ENCODE measurements at places on chromosomes 11 and 22.

GRCh38 chr11:74025467-74026166, 16.7 kb upstream of the UCP3 start:
- no peak for DNase-seq

GRCh38 chr22:19477321-19478044, 1.5 kb downstream of the UFD1 start:
- DNase-seq, result no peak

DNA sequence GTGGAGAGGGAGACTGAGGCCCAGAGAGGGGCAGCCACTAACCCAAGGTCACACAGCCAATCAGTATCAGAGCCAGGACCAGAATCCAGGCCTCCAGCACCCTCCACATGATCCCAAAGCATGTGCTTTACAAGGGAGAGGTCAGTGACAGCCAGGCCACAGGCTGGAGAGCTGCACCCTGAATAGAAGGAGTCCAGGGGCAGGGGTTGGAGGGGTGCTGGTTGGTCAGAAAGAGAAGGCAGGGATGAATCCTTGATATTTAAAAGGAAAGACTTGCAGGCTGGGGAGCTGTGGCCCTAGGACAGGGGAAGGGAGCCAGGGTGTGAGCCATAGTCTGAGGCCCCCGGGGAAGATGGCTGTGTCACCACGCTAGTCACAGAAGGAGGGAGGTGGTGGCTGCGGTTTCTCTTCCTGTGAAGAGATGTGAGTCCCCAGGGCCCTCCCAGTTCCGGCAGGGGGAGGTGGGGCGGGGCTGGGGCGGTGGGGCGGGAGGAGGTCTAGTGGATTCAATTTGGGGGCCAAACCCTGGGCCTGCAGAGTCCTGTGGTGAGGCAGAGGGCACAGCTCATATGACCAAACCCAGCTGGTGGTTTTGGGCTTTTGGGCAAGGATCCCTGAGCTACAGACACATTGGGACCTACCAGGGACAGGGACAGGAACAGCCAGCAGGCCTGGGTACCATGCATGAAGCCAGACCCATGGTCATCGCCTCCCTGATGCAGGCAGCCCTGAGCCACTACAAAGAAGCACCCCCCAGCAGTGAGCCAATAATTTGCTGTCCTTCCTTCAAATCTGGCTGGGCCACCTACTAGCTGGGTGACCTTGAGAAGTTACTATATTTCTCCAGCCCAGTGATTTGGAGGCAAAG, 14.0 kb downstream of the RAC2 start:
- DNase-seq, result peak; percentile 80

DNA sequence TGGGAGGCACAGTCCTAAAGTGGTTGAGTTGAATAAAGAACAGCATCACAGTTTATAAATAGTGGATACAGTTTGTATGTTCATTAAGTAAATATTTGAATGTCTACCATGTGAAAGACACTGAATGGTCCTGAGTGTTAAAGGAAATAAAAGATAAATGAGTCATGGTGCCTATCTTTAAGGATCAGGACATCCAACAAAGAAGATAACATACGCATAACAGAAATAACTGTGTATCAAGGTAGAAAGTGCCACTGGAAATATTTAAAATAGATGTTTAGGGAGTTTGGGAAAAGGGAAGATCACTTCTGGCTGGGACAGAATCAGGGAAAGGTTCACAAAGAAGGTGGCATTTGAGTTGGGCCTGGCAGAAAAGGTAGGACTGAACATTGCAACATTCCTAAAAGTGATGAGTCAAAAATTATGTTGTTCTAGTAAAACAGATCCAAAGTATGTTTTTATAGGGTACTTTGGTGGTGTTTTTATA, 41.5 kb downstream of the CSTPP1 start:
- DNase-seq, result no peak

DNA sequence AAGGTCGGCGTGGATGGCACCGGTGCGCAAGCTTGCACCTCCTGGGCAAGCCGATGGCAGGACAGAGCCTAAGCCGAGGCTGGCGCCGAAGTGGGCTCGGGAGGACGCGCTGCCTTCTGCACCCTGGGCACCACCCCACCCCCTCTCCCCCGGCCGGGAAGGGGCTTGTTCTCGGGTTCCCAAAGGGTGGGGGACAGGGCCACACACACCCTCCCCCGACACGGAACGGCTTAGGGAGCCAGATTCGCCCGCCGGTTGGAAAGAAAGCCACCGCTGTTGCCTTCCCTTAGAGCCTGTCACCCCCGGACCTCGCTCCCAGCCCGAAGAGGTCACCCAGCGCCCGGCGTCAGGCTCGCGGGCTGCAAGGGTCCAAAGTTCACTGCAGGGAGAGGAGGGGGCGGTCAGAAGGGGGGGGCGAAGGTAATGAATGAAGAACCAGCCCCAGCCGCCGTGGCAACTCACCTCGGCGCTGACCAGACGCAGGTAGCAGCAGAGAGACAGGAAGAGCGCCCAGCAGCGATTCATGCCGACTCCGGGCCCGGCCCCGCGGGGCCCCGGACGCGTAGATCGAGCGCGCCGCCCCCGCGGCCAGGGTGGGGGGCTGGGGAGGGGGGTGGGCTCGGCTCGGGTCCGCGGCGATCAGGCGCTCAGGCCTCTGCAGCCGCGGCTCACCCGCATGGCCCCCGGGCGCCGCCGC, 1.2 kb downstream of the PDGFB start:
- DNase-seq, result no peak

DNA sequence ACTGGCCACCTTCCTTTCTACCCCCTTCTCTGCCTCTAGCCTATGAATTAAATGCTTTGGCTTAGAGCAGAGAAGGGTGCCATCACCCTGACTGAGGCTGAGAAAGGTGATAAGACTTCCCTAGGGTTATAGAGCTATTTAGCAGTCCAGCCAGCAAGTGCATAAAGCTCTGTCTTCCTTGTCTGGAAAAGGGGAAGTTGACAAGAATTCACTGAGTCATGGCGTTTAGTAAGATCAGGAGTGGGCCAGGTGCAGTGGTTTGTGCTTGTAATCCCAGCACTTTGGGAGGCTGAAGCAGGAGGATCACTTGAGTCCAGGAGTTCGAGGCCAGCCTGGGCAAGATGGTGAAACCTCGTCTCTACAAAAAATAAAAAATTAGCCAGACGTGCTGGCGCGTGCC, 63.1 kb downstream of the LHFPL7 start:
- no peak for DNase-seq

GRCh38 chr11:70557742-70558485, 159.6 kb downstream of the CTTN start:
- no peak for DNase-seq

GRCh38 chr11:23555085-23555484, 694.8 kb upstream of the CCDC179 start:
- no peak for DNase-seq

- DNase-seq, result no peak
These were observed 39.7 kb downstream of the DKK3 start for GRCh38 chr11:11968511-11969280.

- no peak for DNase-seq
These were observed 88.6 kb upstream of the RCN1 start for GRCh38 chr11:32002311-32002710.

- no peak for DNase-seq
These were observed at the start of gene TSGA10IP for GRCh38 chr11:65945430-65945911. Gene TSGA10IP, plus strand, starts transcription at chr11:65945480. Its CDS starts 196 bp downstream, at chr11:65945676.

DNA sequence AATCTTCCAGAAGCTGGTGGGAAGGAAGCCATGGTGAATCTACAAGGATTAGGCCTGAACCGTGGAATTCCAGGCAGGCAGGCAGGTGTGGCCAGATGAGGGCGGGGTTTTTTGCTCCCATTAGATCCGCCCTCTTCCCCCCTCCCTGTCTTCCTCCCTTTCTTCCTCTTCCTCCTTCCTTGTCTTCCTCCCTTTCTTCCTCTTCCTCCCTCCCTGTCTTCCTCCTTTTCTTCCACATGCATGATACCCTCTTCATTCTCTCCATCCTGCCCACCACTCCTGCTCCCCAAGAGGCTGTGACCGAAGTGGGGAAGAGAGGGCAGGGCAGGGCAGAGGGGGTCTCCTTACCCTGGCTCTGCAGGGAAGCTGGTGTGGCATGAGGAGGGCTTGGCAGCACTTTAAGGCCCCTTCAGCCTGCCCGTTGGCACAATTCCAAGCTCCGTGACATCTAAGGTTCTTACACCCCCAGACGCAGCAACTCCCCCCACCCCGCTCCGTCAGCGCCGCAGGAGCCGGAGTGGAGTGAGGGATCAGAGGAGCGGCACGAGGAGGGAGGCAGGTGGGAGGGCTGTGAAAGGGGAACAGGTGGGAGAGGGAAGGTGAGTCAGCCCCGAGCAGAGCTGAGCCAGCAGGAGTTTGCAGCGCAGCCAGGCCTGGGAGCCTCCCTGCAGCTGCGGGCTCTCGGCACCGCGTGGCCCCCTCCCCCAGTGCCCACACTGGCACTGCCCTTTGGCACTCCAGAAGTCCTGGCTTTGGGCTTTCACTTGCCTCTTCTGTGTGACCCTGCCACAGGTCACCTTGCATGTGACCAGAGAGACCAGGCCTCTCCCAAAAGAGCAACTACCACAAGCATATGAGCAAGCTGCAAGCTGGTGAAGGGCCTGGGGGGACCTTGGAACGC, 32.1 kb downstream of the KCNJ4 start:
- peak; percentile 38 for DNase-seq

GRCh38 chr11:72996959-72997358, 145.2 kb downstream of the FCHSD2 start:
- DNase-seq, result no peak

DNA sequence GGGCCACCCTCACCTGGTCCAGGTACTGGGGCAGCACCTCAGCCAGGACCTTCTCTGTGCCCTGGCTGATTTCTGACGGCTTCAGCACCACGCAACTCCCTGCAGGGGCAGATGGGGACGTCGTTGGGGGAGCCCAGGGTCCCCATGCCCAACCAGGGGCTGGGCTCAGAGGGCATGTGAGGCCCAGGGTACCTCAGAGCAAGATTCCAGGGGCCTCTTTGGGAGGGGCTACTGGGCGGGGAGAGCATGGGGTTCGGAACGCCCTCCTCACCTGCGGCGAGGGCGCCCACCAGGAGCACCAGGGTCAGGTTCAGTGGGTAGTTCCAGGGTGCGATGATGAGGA, 8.1 kb downstream of the ALDH3B2 start:
- DNase-seq, result no peak

- DNase-seq, result no peak
These were observed 588 bp downstream of the VPS37C start for GRCh38 chr11:61160487-61161189.

DNA sequence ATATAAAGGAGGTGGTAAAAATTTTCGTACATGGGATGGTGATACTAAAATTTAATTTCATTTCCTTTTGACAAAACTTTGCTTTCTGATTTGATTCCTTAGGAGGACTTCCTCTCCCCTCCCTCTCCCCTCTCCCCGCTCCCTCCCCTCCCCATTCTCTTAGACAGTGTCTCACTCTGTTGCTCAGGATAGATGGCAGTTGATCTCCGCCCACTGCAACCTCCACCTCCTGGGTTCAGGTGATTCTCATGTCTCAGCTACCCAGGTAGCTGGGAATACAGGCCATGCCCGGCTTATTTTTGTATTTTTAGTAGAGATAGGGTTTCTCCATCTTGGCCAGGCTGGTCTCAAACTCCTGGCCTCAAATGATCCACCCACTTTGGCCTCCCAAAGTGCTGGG, 15.9 kb downstream of the TRIM44 start:
- no peak for DNase-seq

DNA sequence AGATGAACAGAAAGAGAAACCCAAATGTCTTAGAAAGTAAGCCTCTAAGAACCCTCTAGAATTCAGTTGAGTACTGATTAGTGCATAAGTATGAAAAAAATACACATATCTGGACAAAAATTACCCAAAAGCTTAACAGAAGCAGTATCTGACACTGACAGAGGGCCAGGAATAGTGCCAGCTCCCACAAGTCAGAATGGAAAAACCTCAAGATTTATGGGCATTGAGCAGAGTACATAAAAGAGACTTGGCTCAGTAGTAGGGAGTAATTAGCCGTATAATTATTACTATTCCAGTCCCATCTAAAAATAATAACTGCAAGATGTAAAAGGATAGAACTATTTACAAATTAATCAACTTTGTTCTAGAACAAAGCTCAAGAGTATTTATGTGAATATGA, 834.5 kb downstream of the FAM181B start:
- DNase-seq, result no peak

DNA sequence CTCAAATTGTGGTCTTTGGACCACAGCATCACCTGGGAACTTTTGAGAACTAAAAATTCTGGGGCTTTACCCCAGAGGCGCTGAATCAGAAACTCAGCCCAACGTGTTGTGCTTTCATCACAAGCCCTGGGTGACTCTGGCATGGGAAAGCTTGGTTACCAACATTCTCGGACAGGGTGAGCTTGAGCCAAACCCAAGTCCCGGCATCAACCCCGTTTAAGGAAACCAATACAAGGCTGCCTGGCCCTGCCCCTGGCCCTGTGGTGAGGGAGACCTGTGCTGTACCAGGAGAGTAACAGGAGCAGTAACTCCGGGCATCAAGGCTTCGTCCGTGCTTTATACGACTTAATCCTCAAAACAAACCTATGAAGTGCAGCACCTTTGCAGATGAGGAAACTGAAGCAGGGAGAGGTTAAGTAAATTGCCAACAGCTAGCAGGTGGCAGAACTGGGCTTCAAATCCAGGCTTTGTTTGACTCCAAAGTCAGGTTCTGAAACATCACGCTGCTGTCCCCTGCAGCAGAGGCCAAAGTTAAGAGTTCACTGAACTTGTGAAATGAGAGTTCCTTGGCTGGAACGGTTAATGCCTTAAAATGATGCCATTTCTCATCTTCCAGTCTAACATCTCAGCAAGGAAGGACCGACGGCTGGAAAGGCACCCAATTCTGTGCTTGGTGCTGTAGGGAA, 64.1 kb upstream of the BID start:
- DNase-seq, result no peak

- DNase-seq, result no peak
These were observed 23.7 kb downstream of the SFI1 start for GRCh38 chr22:31520051-31520450.

DNA sequence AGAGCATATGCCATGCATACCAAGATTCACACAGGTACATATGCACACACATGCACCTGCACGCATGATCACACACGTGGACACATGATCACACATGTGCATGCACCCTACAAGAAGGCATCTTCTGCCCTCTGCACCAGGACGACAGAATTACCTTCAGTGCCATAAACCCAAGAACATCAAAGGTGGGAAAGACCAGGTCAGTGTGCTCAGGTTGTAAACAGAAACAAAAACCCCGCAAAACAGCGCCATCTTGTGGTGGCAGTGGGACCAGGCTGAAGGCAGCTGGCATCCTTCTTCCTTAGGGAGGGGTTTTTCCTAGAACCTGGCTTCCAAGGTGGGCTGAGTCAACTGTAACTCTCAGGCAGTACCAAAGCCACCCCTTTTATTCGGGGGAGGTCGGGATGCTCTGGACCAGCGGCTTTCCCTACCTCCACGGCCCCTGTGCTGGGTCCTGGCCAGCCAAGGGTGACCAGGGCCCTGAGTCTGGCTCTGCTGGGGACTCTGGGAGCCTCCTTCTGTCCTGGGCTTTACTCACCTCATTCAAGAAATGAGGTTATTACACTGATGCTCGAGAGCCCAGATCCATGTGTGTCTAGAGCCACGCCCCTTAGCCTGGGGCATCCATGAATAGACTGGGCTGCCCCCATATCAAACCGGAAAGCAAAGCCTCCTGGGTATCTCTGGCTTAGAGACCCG, 69.4 kb upstream of the FGF3 start:
- peak; percentile 84 for DNase-seq
